Fibroblast of lung (primary cell): ENCODE measurements at places on chromosomes 7 and 10. TPM values are rescaled to one million over a fixed set of nuclear protein-coding genes. Genes with fewer than 3 reads are reported as not detected.
A peak's percentile ranks its signal among the peaks of the same experiment; 100 is the strongest.

The LEP gene
- 0.26 and 2.8 TPM in 2 replicates for total RNA-seq

The XRCC2 gene
- under 0.01 and 0.66 TPM in 2 replicates for total RNA-seq

The RPEL1 gene
- total RNA-seq, result 0.17 and 0.26 TPM in 2 replicates

The SHLD2 gene
- 21.6 and 26.2 TPM in 2 replicates for total RNA-seq

The SEM1 gene
- 50.8 and 52.7 TPM in 2 replicates for total RNA-seq

The CTNNA3 gene
- total RNA-seq, result under 0.01 TPM in 1 of 2 replicates, not detected in the other

The CLDN12 gene
- total RNA-seq, result 28.5 and 44.8 TPM in 2 replicates

The CPEB3 gene
- 0.51 and 0.66 TPM in 2 replicates for total RNA-seq

The PBLD gene
- 2.8 and 5.1 TPM in 2 replicates for total RNA-seq

DNA sequence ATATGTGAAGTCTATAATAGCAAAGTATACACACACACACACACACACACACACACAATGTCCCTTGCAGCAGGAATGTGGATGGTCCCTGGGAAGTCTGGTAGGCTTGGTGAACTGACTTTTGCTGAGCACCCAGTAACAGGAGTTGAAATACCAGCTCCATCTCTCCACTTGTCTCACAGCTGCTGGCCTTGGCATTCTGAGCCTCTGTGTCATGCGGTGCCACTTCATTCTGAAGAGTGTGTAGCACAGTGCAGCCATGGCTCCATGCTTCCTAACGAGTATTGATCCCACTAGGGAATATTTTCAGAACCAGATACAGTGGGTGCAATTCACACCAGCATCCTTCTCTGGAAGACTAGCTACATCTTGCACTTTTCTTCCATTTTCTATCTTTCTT lies 192.4 kb downstream of the ADARB2 start:
- H3K36me3 ChIP-seq, result no peaks in the 10 kb centered on the region
- no peak overlapping the region for H3K4me3 ChIP-seq
- DNase-seq, result no peak
- H3K27me3 ChIP-seq, result no peaks in the 10 kb centered on the region

DNA sequence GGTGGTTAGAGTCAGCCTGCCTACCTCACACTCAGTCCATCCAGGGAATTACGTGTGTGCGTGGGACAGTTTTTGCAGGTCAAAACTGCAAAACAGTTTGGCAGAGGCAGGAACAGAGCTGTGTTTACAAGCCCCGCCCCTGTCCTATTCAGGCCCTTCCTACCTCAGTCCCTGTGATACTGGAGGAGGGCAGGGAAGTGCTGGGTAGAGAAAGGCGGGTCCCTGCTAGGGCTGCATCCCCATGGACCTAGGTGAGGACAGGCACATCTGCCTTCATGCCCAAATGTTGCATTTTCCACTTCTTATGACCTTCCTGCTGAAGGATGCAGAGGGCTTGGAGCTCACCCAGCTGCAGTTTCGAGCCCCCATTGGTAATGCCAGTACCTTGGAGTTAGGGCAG lies 25.1 kb downstream of the SBDS start:
- no peaks in the 10 kb centered on the region for H3K27me3 ChIP-seq
- DNase-seq, result no peak
- H3K27ac ChIP-seq, result no peak overlapping the region
- H3K36me3 ChIP-seq, result no peaks in the 10 kb centered on the region

DNA sequence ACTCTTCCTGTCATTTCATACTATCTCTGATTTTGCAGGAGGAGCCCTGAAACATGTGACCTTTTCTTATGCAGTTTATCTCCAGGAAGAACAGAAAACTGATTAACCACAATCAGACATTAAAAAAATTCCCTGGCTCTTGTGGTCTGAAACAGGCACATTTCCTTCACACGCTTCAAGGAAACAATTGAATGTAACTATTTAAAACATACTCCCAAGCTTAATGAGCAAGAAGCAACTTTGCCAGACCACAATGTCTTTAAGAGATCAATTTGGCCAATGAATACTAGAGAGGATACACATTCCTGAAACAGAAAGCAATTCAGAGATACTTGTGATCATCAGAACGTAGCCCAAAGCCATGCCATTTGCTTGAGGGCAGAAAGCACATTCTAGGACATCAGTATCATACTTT lies 65.8 kb downstream of the PIP4K2A start:
- DNase-seq, result peak; percentile 30
- no peak overlapping the region for H3K27ac ChIP-seq
- no peaks in the 10 kb centered on the region for H3K27me3 ChIP-seq
- no peaks in the 10 kb centered on the region for H3K36me3 ChIP-seq
- H3K4me1 ChIP-seq, result peaks cover 6% of the 10 kb centered on the region

DNA sequence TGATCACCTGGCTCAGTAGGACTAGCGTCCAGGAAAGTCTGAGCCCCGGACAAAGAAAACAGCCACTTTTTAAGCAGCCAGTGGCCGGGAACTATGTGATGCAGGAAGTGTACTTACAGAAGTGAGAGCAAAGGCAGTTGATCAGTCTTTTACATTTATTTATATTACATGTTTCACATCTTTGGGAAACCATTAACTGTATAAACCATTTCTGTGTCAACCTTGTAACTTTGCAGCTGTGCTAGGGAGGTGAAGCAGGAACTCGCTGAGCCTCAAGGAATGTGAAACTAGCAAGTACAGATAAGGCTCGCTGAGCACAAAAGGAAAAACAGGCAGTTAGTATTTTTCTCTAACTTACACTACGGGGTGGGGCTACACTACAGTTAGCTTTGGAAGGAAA lies 39.9 kb upstream of the HECW1 start:
- H3K27me3 ChIP-seq, result no peaks in the 10 kb centered on the region
- no peaks in the 10 kb centered on the region for H3K4me1 ChIP-seq
- no peaks in the 10 kb centered on the region for H3K36me3 ChIP-seq
- no peak overlapping the region for H3K27ac ChIP-seq

- peaks cover 14% of the 10 kb centered on the region for H3K4me1 ChIP-seq
- no peak for DNase-seq
- H3K27ac ChIP-seq, result no peak overlapping the region
- no peaks in the 10 kb centered on the region for H3K27me3 ChIP-seq
- no peaks in the 10 kb centered on the region for H3K36me3 ChIP-seq
- H3K4me3 ChIP-seq, result no peak overlapping the region
These were observed 49.8 kb downstream of the FHIP2A start for GRCh38 chr10:114871379-114871778.

GRCh38 chr10:22342421-22342820 lies 2.9 kb upstream of the SPAG6 start:
- H3K36me3 ChIP-seq, result no peaks in the 10 kb centered on the region
- no peak for DNase-seq
- no peak overlapping the region for H3K4me3 ChIP-seq
- peaks cover 66% of the 10 kb centered on the region for H3K27me3 ChIP-seq
- H3K4me1 ChIP-seq, result peaks cover 4% of the 10 kb centered on the region
- no peak overlapping the region for H3K27ac ChIP-seq

- H3K4me1 ChIP-seq, result no peaks in the 10 kb centered on the region
- H3K27ac ChIP-seq, result no peak overlapping the region
- no peak for DNase-seq
- H3K27me3 ChIP-seq, result no peaks in the 10 kb centered on the region
- no peaks in the 10 kb centered on the region for H3K36me3 ChIP-seq
- no peak overlapping the region for H3K4me3 ChIP-seq
These were observed 11.5 kb upstream of the SH2D4B start for GRCh38 chr10:80526218-80526617.

DNA sequence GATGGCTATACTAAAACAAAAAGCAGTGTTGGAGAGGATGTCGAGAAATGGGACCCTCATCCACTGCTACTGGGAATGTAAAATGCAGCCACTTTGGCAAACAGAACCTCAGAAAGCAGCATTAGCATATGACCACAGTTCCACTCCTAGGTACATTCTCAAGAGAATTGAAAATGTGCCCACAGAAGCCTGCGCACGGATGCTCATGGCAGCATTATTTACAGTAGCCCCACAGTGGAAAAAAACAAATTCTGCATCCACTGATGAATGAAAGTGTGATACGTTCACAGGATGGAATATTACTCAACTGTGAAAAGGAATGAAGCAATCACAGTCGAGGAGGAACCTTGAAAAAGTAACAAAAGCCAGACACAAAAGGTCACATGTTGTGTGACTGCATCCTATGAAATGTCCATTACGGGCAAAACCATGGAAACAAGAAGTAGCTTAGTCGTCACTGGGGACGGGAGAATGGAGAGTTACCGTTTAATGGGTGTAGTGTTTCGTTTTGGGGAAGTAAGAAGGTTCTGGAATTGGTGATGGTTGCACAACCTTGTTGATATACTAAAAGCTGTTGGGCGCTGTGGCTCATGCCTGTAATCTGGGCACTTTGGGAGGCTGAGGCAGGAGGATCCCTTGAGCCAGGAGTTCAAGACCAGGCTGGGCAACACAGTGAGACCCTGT lies 2.5 kb upstream of the UPK3B start:
- no peaks in the 10 kb centered on the region for H3K27me3 ChIP-seq
- peaks cover 2% of the 10 kb centered on the region for H3K36me3 ChIP-seq
- no peak for DNase-seq
- no peak overlapping the region for H3K27ac ChIP-seq

- no peaks in the 10 kb centered on the region for H3K4me1 ChIP-seq
- H3K27me3 ChIP-seq, result no peaks in the 10 kb centered on the region
- no peak for DNase-seq
- no peak overlapping the region for H3K27ac ChIP-seq
- H3K36me3 ChIP-seq, result no peaks in the 10 kb centered on the region
These were observed 12.4 kb downstream of the UBE2H start for GRCh38 chr7:129940329-129940728.

- no peak for DNase-seq
- H3K4me1 ChIP-seq, result peaks cover 5% of the 10 kb centered on the region
- H3K36me3 ChIP-seq, result no peaks in the 10 kb centered on the region
These were observed 220.6 kb downstream of the FAM107B start for GRCh38 chr10:14554091-14554490.

GRCh38 chr7:142583446-142583845 lies 165.8 kb upstream of the PRSS1 start:
- H3K27ac ChIP-seq, result peak overlapping the region; percentile 26
- H3K27me3 ChIP-seq, result no peaks in the 10 kb centered on the region
- no peak overlapping the region for H3K4me3 ChIP-seq
- no peaks in the 10 kb centered on the region for H3K36me3 ChIP-seq

DNA sequence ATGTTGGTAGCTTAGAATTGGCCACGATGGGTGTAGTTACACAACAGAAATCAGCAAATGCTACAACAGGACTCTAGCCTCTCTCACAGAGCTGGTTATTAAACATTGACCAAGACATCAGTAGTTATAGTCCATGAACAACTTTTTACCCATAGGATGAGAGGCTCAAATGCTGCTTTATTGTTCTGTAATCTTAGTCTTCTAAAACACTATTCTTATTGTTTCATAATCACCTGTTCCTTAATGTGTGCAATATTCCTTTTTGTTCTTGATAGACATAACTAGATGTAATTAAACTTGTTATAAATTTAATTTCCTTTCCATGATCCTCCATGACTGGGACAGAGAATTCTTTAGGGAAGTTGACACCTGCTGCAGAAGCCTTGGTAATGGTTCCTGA lies 356.9 kb downstream of the EXOC4 start:
- H3K27me3 ChIP-seq, result no peaks in the 10 kb centered on the region
- H3K27ac ChIP-seq, result no peak overlapping the region
- DNase-seq, result no peak

GRCh38 chr10:21849607-21850006 lies 153.9 kb downstream of the DNAJC1 start:
- no peaks in the 10 kb centered on the region for H3K36me3 ChIP-seq
- no peak overlapping the region for H3K4me3 ChIP-seq

DNA sequence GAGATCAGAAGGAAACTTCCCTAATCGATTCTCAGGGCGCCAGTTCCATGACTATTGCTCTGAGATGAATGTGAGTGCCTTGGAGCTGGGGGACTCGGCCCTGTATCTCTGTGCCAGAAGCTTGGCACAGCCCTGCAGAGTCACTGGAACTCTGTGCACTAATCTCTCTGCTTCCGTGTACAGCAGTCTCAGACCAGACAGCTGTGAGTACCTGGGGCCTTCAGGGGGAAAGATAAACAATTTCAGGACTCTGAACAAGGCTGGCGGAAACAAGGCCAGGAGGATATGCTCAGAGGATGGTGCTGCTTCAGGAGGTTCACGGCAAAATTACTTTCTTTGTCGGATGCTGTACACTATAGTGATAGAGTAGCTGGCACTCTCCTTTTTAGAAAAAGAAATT lies 131.7 kb upstream of the PRSS58 start:
- no peak overlapping the region for H3K27ac ChIP-seq
- no peaks in the 10 kb centered on the region for H3K27me3 ChIP-seq
- H3K4me3 ChIP-seq, result no peak overlapping the region
- DNase-seq, result no peak
- no peaks in the 10 kb centered on the region for H3K36me3 ChIP-seq

GRCh38 chr10:6565588-6565987 lies 14.5 kb downstream of the PRKCQ start:
- no peaks in the 10 kb centered on the region for H3K36me3 ChIP-seq
- H3K27ac ChIP-seq, result no peak overlapping the region
- DNase-seq, result no peak
- H3K4me3 ChIP-seq, result no peak overlapping the region
- no peaks in the 10 kb centered on the region for H3K27me3 ChIP-seq

- H3K27me3 ChIP-seq, result no peaks in the 10 kb centered on the region
- no peak for DNase-seq
- H3K27ac ChIP-seq, result no peak overlapping the region
- no peaks in the 10 kb centered on the region for H3K36me3 ChIP-seq
- no peaks in the 10 kb centered on the region for H3K4me1 ChIP-seq
These were observed 123.1 kb upstream of the HPS1 start for GRCh38 chr10:98569853-98570252.

GRCh38 chr7:36075561-36075960 lies 77.5 kb upstream of the EEPD1 start:
- H3K36me3 ChIP-seq, result no peaks in the 10 kb centered on the region
- no peaks in the 10 kb centered on the region for H3K4me1 ChIP-seq
- H3K4me3 ChIP-seq, result no peak overlapping the region
- DNase-seq, result no peak

- H3K27me3 ChIP-seq, result no peaks in the 10 kb centered on the region
- H3K27ac ChIP-seq, result no peak overlapping the region
- H3K36me3 ChIP-seq, result no peaks in the 10 kb centered on the region
- DNase-seq, result no peak
- no peak overlapping the region for H3K4me3 ChIP-seq
- peaks cover 8% of the 10 kb centered on the region for H3K4me1 ChIP-seq
These were observed 169.6 kb downstream of the CCSER2 start for GRCh38 chr10:84497978-84498377.

DNA sequence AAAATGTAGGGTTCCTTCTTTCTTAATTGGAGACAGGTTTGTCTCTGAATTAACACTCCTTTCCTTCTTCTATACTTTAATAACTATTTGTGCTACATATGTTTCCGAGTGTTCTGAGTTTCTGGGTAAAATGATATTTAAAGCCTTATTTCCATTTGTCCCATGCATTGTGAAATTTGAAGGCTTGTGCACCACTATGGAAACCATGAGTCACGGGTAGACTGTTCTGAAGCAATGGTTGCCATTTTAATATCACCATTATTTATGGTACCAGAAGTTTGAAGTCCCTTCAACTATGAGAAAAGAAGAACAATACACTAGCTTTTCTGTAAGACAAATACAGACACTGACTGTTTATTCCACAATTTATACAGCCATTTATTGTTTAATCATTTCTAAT lies 44.7 kb upstream of the ZEB1 start:
- no peaks in the 10 kb centered on the region for H3K27me3 ChIP-seq
- H3K36me3 ChIP-seq, result no peaks in the 10 kb centered on the region
- DNase-seq, result no peak
- no peak overlapping the region for H3K4me3 ChIP-seq

GRCh38 chr7:33423646-33424020 lies 294.3 kb downstream of the BBS9 start:
- no peak overlapping the region for H3K4me3 ChIP-seq
- no peaks in the 10 kb centered on the region for H3K4me1 ChIP-seq
- no peaks in the 10 kb centered on the region for H3K36me3 ChIP-seq

GRCh38 chr10:83522881-83523386 lies 616.4 kb upstream of the GHITM start:
- no peaks in the 10 kb centered on the region for H3K36me3 ChIP-seq
- H3K4me1 ChIP-seq, result no peaks in the 10 kb centered on the region
- H3K27ac ChIP-seq, result no peak overlapping the region
- no peaks in the 10 kb centered on the region for H3K27me3 ChIP-seq
- peak; percentile 99 for DNase-seq
